ENCODE measurements at places on chromosomes 7 and 10.

DNA sequence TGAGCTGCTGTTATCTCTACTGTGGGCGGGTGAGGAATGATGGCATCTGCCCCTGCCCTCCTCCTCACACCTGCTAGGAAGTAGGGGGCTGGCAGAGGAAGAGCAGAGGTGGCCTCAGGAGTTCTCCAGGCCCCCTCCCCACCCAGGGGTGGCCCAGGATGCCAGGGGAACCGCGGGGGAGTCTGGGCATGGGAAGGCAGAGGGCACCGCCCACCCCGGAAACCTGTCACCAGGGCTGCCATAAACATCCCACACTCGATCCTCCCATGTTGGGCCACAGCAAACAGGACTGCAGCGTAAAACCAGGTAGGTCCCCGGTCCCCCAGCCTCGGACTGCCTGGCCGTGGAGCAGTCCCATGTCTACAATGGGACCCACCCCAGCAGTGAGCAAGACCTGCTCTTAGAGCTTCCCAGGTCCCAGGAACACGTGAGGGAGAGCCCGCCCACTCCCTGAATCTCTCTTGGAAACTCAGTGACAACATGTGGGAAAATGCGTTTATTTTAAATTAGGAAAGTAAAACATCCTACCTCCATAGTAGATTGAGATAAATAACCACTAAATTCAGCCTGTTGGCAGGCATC lies 23.4 kb downstream of the EBF3 start:
- DNase-seq, result no peak

DNA sequence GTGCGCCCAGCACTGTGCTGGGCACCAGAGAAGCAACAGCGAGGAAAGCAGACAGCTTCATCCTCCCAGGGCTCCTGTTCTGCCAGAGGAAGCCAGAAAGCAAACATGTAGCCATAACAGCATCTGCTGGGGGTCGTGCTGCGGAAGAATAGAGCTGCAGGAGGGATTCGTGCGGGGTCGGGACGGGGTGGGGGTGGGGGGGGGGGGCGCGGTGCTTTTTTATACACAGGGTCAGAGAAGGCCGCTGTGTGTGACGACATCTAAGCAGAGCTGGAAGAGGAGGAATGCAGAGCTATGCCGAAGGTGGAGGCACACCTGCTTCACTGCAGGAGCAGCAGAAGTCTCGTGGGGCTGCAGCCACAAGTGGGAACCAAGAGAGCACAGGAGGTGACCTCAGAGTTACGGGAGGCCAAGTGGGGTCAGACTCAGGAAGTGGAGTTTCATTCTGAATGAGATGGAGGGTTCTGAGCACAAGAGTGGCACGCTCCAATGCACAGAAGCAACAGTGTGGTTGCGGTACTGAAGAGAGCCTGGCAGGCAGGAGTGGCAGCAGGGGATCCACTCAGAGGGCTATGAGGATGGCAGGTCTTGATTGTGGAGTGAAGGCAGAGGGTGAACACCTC lies 11.1 kb downstream of the PKD1L1 start:
- DNase-seq, result no peak

GRCh38 chr7:18538554-18539250 lies 43.2 kb downstream of the HDAC9 start:
- DNase-seq, result no peak

GRCh38 chr7:152590481-152590880 lies 85.5 kb downstream of the XRCC2 start:
- DNase-seq, result no peak

GRCh38 chr7:1193593-1194424 lies 33.8 kb upstream of the ZFAND2A start:
- DNase-seq, result peak; percentile 60

GRCh38 chr10:124539935-124540641 lies 78.5 kb downstream of the LHPP start:
- no peak for DNase-seq

DNA sequence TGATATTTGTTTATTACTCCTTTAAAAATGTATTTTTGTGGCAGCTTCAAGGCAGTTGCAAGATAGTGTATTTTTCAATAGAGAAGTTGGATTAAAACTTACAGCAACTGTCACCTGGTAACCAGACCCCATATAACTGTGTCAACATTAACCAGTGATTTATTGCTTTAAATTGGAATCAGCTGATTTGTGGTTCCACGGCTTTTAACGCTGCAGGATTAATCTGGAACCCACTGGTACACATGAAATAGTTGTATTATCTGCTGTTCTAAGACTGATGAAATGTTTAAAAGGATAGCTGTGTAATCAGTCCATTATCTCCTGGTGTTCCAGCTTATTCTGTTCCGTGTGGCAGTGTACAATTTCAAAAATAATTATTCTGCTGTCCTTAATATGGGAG lies 180.2 kb downstream of the CELF2 start:
- no peak for DNase-seq
